Stimulated activated CD4-positive, alpha-beta T cell treated with anti-CD3 and anti-CD28 coated beads, Interleukin-12 subunit alpha, Interleukin-12 subunit beta, amount 100 ng/mL, for 48 hours (primary cell): ENCODE measurements at places on chromosomes 6 and 20.

GRCh38 chr20:11473983-11474382, 443.7 kb upstream of the BTBD3 start:
- no peak for DNase-seq

GRCh38 chr20:4959592-4959991, 41.7 kb downstream of the SLC23A2 start:
- DNase-seq: no peak

- DNase-seq: no peak
These were observed 113.0 kb downstream of the MANEA start for GRCh38 chr6:95690328-95690727.

- DNase-seq: no peak
These were observed 10.2 kb upstream of the MMS22L start for GRCh38 chr6:97293198-97293696.

DNA sequence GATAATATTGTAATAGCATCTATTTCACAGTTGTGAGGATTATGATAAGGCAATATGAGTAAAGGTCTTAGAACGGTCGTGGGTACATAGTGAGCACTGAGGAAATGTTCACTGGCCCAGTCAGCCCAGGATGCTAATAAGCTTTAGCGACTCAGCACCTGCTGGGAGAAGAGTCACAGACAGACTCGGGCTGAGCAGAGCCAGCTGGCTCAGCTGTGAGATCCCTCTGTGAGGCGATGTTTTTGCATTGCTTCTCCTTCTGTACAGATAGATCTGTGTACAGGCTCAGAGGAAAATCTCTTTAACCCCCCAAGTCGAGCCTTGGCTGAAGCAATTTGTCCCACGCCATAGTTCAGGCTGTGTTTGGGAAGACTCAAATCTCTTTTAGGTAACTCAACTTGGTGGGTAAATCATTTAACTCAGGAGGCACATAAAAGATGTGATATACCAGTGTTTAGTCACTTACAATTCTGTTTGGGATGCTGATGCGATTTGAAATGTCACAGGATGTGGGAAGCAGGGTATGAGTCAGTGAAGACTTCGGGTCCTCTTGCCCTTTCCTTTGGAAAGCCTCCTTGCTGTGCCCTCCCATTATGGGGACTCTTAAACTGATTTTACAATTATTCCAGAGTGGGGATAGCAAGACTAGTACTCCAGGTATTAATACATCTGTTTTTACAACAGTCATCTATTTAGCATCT, 53.1 kb downstream of the PHACTR1 start:
- no peak for DNase-seq

GRCh38 chr6:7897461-7898192, 13.0 kb downstream of the TXNDC5 start:
- no peak for DNase-seq

DNA sequence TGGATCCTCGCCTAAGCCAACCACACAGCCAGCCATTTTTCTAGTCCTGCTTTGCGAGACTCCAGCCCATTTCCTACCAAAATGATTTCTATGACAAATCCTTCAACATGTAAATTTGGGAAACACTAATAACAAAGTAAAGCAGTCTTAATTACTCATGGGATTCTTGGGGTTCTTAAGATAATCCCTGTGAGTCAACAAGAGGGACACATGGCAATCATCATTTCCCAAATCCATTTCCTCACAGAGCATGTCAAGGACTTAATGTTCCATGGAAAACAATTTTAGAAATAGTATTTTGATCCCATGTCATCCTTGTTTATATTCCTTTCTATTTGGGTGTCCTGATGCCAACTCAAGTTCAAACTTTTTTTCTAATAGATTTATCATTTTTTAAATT, 322.7 kb upstream of the NOX3 start:
- no peak for DNase-seq

GRCh38 chr6:131669891-131670290, 31.3 kb downstream of the OR2A4 start:
- no peak for DNase-seq

DNA sequence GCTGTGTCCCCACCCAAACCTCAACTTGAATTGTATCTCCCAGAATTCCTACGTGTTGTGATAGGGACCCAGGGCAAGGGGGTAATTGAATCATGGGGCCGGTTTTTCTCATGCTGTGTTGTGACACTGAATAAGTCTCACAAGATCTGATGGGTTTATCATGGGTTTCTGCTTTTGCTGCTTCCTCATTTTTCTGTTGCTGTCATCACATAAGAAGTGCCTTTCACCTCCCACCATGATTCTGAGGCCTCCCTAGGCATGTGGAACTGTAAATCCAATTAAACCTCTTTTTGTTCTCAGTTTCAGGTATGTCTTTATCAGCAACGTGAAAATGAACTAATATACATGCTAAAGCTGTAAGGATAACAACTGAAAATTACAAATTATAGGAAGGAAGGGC, 88.3 kb downstream of the CDYL start:
- DNase-seq: no peak

DNA sequence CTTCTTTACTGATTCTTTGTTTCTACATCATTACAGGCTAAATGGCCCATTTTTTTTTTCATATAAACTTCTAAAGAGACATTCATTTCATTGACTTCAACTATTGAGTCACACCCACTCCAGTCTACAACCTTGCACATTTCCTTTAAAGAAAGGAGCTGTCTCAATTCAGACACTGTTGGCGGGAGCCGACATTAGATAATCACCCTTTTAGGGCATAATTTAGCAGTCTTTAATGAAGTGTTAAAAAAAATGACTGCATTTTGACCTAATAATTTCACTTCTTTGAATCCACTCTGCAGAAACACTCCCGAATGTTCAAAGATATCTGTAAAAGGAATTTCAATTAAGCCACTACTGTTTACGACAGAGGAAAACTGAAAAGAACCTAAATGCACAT, 1.5 kb downstream of the EPM2A start:
- DNase-seq: no peak

DNA sequence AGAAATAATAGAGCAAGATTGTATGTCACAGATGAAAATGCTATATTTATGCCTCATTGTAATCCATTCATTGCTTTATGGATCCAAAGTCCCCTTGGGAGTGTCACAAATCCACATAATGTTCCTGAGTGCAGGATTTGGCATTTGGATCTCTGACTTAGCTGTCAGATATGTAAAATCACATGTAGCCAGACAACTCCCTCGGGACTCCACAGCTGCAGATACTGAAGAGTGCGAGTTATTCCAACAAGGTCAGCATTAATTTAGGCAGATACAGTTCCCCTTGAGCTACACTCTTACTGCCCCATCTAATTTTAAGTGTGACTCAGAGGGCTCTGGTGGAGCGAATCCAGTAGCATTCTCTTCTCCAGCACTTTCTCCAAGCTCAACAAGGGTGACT, 433.2 kb downstream of the CD83 start:
- DNase-seq: no peak

DNA sequence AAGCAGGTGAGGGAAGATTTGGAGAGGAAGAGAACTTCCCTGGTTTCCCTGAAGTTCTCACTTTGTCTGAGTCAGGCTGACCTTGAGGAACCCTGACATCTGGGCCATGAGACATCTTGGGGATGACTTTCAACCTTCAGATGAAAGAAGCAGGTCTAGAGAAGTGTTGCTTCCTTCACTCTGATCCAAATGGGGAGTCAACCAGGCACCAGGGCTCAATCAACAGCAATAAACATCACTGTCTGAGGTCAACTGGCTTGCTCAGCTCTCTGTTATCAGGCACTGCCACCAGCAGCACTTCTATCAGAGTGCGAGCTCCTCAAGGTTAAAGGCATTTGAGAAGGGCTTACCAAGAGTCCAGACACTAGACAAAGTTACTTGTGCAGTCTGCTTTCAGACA, 6.3 kb downstream of the ACOT8 start:
- DNase-seq: no peak

- no peak for DNase-seq
These were observed 366.0 kb downstream of the LAMA2 start for GRCh38 chr6:129248946-129249345.

- DNase-seq: no peak
These were observed 161.6 kb downstream of the SMOC2 start for GRCh38 chr6:168602576-168602975.

DNA sequence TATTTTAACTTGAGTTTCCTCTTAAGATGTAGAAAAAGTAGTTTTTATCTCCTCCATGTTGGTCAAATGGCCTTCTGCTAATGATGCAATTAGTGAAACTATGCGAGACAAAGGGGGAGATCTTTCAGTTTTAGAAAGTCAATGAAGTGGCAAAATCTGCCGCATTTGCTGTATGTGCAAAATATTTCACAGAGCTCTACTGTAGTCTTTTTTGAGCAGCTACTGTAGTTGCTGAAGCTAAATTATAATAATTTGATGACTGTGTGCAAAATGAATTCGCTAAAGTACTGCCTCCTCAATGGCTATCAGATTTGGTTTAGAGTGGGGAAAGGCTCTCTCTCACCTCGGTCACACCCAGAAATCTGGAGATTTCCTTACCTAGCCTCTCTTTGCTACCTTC, 267.6 kb upstream of the ZFP64 start:
- no peak for DNase-seq

GRCh38 chr6:15712797-15713196, 50.0 kb upstream of the DTNBP1 start:
- no peak for DNase-seq

- DNase-seq: no peak
These were observed 133.7 kb downstream of the LY86 start for GRCh38 chr6:6722195-6722594.

- peak; percentile 78 for DNase-seq
These were observed 15.2 kb upstream of the ZNF335 start for GRCh38 chr20:45987108-45987780.

- DNase-seq: no peak
These were observed 77.8 kb downstream of the TRAM2 start for GRCh38 chr6:52499026-52499425.

DNA sequence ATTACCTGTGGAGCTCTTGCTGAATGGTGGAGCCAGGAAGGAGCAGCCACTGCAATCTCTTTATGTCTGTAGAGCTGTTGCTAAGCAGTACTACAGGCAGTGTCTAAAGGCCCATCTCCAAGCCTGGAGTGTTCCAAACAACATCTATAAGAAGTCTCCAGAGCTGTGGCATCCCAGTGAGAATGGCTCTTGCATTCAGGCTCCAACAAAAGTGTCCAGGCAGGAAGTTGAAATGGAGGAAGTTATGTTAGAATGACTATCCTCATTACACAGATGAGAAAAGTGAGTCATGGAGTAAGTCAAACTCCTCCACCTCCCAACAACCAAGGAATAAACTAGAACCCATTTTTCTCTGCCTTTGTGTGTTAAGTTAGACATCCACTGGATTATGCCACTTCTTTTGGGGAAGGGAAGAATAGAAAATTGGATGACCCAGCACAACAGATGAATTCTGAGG, 288.5 kb upstream of the STXBP5 start:
- no peak for DNase-seq

DNA sequence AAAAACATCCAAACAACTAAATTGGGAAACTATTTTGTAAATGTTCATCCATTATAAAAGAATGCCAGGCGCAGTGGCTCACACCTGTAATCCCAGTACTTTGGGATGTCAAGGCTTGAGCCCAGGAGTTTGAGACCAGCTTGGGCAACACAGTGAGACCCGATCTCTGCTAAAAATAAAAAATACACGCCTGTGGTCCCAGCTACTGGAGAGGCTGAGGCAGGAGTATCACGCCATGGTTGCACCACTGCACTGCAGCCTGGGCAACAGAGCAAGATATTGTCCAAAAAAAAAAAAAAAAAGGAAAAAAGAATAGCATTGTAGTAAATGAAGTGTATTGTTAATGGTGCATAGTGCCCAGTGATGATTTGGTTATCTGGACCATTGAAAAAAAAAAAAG, 38.7 kb downstream of the FKBP5 start:
- DNase-seq: no peak

- DNase-seq: no peak
These were observed at the start of gene HCRTR2 for GRCh38 chr6:55174211-55175026. HCRTR2 (plus strand) TSS chr6:55174515; CDS start chr6:55174588, 73 bp downstream.

GRCh38 chr20:53948383-53949318, 121.7 kb downstream of the BCAS1 start:
- DNase-seq: no peak

DNA sequence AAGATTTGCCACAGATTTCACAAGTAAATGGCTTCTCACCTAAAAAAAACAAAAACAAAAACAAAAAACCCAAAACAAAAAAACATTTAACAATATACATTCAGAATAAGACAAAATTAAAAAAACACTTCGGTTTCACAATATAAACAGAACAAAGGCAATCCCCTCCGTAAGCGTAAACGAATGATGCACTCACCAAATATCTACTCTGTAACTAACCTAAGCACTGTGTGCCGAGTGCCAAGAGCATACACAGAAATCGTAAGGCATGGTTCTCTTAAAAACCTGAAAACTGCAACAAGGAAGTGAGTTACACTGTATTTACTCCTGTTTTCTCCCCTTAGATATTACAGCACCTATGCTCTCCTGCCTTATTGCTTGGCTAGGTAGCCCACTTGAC, 12.1 kb upstream of the MICAL1 start:
- DNase-seq: no peak

DNA sequence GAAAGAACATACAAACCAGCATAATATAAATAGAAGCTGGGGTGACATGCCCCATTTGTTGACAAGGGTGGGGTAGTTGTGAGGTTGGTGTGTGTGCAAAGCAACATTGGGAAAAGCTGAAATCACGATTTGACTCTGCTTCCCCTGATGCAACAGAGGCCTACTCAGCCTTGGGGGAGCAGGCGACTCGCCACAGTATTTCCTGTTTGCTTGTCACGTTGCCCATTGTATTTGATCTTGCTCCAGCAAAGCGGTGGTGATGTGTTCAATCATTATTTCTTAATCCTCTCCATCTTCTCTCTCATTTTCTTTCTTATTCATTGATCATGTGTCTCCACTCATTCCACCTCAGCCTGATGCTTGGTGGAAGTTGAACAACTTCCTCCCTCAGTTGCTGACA, 165.8 kb upstream of the CITED2 start:
- DNase-seq: peak; percentile 38

DNA sequence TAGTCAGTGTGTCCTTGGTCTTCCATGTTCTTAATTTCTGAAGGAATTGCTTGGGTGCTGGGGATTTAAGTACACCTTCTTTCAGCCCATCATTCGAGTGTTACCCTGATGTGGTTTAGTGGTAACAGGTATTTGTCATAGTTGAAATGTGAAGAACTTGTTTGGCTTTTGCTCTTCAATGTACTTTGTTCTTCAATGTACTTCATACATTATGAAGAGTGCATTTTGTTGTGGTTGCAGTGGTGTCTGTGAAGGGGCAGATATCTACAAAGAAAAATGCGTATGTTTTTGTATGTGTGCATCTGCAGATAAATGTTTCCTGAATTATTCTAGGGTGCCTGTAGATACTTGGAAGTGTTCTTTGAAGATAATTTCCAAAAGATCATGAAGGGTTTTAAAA, 111.2 kb upstream of the SUPT3H start:
- no peak for DNase-seq

- DNase-seq: no peak
These were observed 224.6 kb upstream of the FOXQ1 start for GRCh38 chr6:1087154-1087843.

GRCh38 chr6:149636124-149636523, 12.4 kb downstream of the KATNA1 start:
- no peak for DNase-seq

GRCh38 chr6:25181923-25182322, 97.3 kb upstream of the CARMIL1 start:
- no peak for DNase-seq
